Omental fat pad (tissue), 4 donors: ENCODE measurements at places on chromosomes 16 and 17.
A peak's percentile ranks its signal among the peaks of the same experiment; 100 is the strongest.

DNA sequence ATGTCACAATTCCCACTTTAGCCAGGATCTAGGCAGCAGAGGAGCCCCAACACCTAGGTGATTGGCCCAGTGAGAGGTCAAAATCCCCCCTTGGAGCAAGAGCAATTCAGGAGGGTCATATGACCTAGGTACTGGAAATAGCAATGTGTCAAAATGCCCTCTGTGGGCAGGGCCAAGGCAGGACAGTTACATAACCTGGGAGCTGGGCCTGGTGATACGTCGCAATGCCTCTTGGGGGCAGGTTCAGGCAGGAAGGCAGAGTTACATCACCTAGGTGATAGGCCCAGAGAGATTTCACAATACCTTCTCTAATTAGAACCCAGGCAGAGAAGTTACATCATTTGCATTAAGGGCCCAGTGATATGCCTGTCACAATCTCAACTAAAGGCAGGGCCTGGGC, 1906.3 kb downstream of the TP53TG3F start:
- DNase-seq: no peak

DNA sequence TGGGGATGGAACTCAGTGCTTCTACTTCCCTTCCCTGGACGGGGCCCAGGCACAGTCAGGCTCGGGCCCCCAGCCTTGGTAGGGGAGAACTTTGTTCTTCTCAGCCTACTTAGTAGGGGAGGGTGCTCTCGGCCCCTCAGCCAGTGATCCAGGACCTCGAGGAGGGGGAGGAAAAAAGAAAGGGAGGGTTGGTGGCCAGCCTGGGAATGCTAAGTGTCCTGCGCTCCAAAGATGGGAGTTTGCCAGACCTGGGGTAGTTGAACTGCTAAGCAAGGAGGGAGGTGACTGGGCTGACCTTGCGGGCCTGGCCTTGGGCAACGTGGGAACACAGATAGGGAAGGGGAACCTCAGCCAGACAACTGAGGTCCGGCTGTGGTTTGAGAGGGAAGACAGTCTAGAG, 12.2 kb downstream of the ADGRG1 start:
- no peak for DNase-seq

GRCh38 chr17:2120586-2121335, 65.9 kb downstream of the HIC1 start:
- no peak for DNase-seq

GRCh38 chr17:8376271-8377067, at the start of gene KRABD2:
Gene KRABD2, minus strand, starts transcription at chr17:8376704.
- DNase-seq: peak; percentile 62

DNA sequence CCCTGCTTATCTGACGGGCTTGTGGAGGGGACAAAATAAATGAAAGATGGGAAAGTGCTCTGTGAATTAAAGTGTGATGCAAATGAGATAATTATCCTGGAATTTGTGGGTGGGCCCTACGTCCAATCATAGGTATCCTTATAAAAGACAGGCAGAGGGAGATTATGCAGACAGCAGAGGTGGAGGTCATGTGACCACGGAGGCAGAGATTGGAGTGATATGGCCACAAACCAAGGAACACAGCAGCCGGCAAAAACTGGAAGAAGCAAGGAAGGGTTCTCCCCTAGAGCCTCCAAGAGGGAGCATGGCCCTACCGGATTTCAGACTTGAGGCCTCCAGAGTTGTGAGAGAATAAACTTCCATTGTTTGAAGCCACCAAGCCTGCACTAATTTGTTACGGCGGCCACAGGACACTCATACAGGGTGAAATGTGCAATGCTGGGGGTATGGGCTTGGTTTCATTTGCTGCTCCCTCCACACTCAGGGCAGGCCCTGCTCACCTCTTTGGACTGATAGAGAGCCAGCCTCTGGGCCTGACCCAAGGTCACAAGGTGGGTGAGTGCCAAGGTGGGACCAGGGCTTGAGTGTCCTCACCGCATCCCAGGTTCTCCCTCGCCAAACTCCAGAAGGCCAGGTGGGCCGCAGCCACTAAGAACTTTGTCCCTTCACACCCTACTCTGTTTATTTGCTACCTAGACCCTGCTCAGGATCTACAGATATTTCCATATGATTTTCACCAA, 149.6 kb upstream of the TNRC6C start:
- DNase-seq: no peak

GRCh38 chr17:72562615-72563188, 441.9 kb downstream of the SOX9 start:
- no peak for DNase-seq

GRCh38 chr17:58446086-58446485, 28.8 kb upstream of the RNF43 start:
- DNase-seq: no peak

- no peak for DNase-seq
Measured at GRCh38 chr16:22071331-22071910, 20.9 kb upstream of the VWA3A start.

DNA sequence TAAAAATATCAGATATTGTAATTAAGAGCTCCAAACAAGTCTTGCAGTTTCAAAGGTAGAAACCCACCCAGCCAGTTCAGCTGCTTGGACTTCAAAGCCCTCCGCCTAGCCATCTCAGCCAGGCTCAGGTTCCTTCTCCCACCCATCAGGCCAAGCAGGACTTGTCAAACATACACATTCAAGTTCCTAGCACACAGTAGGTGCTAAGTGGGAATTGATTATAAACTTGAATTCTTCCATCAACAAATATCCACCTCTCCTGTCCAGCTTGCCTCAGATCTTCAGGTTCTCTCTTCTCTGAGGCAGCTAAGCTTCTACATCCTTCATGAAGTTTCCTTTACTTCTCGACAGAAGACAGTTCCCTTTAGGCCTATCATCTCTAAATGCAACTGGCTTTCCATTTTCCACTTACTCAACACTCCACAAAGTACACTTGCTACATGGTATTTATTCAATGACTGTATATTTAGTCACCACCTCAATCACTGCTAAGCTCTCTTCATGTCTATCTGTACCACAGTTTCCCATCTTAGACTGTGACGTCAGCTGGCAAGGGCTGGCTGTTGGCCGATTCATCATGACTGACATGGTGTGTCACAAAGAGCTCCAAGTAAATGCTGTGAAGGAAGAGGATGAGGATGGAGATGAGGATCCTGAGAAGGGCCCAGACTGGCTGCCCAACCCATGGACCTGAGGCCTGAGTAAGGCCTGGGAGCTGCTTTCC, 13.3 kb upstream of the COG7 start:
- no peak for DNase-seq

- no peak for DNase-seq
Measured at GRCh38 chr17:80068301-80069222, 32.1 kb downstream of the CCDC40 start.

DNA sequence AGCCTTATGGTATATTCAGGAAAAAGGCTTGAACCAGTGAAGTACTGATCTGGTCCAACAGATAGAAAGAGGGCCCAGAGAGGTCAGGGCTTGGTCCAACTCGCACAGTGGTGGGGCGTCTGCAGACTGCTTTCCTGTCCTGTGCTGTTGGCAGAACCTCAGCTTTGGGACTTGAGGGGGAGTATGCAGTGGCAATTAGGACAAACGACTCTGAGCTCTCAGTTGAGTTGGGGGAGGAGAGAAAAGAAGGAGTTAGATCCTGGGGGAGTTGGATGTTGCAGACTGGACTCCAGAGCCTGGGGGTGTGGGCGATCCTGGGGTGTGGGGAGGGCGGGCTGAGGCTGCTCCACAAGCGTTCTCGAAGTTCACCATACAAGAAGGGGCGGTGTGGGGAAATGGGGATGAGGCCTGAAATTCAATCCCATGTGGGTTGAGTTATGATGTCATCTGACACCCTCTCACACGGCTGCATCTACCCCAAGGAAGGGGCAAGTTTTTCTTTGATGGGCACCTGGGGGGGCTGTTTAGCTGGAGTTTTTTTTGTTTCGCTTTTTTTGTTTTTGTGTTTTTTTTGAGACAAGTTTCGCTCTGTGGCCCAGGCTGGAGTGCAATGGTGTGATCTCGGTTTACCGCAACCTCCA, 14.6 kb downstream of the GRB7 start:
- no peak for DNase-seq

GRCh38 chr17:55062921-55063320, 94.4 kb downstream of the STXBP4 start:
- no peak for DNase-seq

DNA sequence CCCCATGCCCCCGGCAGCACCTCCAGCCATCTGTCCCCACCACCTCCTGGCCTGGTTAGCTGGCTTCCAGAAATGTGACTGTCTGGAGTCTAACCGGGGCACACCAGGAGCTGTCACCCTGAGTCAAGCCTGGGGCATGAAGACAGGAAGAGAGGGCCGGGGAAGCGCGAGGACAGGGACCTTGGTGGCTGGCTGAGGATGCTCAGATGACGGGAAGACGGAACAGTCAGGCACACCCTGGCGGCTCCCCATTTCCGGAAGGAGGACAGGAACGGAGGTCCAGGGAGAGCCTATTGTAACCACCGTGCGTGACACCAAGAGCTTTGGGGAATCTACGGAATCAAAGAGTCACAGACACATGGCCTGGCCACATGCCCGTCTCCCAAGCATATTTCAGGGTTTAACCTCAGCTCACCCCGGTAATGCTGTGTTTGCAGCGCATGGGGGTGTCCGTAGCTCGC, 51.7 kb downstream of the SDK2 start:
- no peak for DNase-seq

DNA sequence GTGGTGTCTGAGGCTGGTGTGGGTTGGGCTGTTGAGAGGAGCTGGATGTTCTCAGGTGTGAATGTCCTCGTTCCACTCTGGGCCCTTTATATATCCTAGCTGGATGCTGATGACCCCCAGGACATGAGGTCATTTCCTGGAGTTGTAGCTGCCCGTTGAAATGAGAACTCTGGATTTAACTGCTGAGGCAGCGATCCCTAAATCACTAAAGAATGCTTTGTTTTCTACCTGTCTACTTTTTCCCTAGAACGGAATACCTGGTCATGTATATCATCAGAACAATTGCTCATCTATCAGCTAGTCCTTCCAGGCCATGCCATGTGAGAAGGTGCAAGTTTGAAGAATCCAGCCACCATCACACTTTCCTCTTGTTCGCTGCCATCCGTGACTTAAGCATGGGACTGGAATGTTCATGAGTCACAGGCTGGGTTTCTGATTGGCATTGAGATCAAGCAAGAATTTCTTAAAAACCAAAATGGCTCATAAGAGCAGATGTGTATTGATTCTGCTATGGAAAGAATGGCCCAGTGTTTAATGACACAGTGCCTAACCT, at the start of gene KRTAP2-3:
TSS of gene KRTAP2-3 (minus strand) at position 63 of the 553 bp plus-strand sequence. CDS start 64 bp downstream, outside the sequence.
- DNase-seq: no peak

GRCh38 chr17:29474297-29474696, 84.1 kb downstream of the TAOK1 start:
- no peak for DNase-seq

- DNase-seq: no peak
Measured at GRCh38 chr17:66675273-66675990, 159.5 kb upstream of the CACNG5 start.

GRCh38 chr17:19264681-19265080, 27.5 kb downstream of the EPN2 start:
- no peak for DNase-seq

- DNase-seq: peak; percentile 31
Measured at GRCh38 chr16:2474877-2475412, at the start of gene TBC1D24. Gene TBC1D24, plus strand, starts transcription at chr16:2475127. Its CDS starts 21,022 bp downstream, at chr16:2496149.

GRCh38 chr16:2949705-2950352, 14.2 kb upstream of the KREMEN2 start:
- DNase-seq: no peak

DNA sequence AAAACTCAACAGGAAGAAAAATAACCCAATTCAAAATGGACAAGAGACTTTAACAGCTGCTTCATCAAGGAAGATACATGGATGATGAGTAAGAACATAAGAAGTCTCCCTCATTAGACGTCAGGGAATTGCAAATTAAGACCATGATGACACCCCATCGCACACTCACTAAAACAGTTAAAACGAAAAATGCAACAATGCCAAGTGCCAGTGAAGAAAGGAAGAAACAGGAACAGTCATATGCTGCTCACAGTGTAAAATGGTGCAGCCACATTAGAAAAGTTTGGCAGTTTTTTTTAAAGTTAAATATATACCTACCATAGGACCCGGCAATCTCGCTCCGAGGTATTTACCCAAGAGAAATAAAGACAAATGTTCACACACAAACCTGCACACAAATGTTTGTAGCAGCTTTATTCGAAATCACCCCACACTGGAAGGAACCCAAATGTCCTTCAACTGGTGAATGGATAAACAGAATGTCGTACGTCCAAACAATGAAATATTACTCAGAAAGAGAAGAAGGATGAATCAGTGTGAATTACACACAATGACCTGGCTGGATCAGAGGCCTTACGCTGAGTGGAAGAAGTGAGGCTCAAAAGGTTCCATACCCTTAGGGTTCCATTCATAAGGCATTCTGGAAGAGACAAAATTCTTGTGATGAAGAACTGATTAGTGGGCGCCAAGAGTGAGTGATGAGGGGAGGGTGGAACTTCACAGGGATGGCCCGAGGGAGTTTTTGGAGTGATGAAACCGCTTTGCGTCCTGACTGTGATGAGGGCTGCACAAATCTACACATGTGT, 110.3 kb downstream of the C16orf95 start:
- DNase-seq: no peak

DNA sequence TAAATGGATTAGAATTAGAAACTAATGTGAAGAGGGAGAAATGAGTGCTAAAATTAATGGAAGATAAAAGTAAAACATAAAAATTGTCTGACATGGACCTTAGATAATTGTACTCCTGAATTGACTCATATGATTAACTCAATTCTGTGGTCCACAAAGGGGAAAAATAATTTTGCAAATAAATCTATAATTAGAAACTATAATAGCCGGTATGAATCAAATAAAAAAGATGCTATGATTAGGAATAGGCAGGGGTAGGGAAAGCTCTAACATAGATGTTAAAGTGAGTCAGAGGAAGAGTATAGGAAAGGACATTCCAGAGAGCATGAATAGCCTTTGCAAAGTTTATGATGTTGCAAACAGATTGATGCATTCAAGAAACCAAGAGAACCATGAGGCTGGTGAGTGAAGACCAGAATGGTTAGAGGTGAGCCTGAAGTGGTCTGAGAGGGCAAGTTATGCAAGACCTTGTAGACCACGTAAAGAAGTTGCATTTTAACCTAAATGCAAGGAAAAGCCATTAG, 262.1 kb upstream of the CA10 start:
- no peak for DNase-seq

- no peak for DNase-seq
Measured at GRCh38 chr16:73047221-73047535, 750 bp downstream of the ZFHX3 start.

- no peak for DNase-seq
Measured at GRCh38 chr17:31699281-31699680, 159.8 kb downstream of the COPRS start.
